ENCODE measurements at places on chromosomes 6 and 20. TPM values are rescaled to one million over a fixed set of nuclear protein-coding genes. Genes with fewer than 3 reads are reported as not detected.

The BEND6 gene
- 21.4 TPM for total RNA-seq

The ADTRP gene
- 1.4 TPM for total RNA-seq

The CEP43 gene
- 37.2 TPM for total RNA-seq

The SFT2D1 gene
- total RNA-seq, result 73.6 TPM

The SLC22A1 gene
- not detected for total RNA-seq

Measured in M059J (cell line).